ENCODE measurements at places on chromosomes 6 and 20.

DNA sequence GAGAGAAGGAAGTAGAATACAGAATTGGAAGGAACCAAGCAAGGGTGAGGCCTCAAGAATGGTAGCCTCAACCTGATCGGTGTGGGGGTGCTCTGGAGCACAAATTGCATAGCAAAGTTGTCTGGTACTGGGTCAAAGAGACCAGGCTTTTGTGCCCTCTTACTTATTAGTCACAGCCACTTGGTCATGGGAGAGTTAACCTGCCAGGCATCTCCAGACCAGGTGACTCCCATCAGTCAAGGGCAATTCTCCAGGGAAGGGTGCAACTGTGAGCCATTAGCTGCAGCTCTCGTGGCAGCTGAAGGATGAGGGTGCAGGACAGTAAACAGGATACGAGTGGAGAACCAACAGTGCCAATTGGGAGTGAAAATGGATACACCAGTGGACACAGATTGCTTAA, 47.7 kb upstream of the PLCB4 start:
- no peak for DNase-seq

DNA sequence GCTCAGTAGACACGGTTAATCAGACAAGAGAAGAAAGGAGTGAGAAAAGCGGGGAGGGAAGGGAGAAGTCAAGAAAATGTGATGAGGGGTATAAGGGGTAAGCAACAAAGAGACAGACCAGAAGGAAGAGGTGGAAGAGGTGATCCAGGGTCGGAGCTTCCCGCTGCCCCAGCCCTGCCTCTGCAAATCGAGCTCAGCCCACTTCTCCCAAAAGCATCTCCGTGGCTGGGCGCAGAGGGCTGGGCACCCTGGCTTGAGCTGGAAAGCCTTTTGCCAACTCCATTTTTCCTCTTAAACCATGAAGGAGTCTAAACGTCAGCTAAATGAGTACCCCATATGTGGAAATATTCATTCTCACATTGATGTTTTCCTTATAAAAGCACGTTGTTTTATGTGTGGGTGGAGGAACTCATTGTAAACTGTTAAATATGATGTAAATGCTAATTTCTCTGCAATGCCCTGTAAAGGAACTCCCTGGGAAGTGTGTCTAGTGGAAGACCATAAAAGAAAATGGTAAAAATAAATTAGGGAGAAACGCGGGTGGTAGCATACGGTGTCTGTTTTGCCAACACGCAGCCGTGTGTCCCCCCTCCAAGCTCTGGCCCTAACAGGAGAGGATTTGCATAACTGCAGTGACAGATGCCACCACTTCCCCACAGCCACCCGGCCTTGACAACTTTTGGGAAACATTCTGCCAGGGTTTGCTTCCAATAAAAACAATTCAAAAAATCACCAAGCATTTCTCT, 55.2 kb upstream of the MAFB start:
- no peak for DNase-seq

- no peak for DNase-seq
Measured at GRCh38 chr20:35319871-35320197, 27.6 kb upstream of the FAM83C start.

DNA sequence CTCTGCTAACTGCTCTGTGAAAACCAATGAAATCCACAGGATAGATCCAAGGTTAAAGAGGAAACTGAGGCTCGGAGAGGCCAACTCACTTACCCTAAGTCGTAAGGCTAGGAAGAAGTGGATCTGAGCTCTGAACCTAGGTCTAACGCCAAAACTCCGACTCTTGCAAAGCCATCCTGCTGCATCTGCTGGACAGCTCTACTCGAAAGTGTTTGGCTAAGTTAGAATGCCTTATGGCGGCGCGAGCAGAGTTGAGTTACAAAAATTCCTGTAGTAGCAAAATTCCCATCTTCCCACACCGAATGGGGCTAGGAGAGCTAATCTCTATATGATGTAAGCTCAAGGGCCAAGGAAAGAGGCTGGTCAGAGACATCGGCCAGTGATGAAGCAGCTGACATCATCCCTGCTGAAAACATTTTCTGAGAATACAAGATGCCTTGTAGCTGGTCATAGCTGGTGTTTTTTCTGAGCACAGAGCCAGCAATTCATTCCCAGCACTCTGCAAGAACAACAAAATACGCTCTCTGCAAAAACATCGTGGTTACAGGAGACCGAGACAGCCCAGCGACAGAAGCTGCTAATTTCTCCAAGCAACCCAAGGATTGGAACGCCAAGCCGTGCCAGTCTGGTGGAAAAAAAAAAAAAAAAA, 1.8 kb downstream of the SPATA2 start:
- no peak for DNase-seq

DNA sequence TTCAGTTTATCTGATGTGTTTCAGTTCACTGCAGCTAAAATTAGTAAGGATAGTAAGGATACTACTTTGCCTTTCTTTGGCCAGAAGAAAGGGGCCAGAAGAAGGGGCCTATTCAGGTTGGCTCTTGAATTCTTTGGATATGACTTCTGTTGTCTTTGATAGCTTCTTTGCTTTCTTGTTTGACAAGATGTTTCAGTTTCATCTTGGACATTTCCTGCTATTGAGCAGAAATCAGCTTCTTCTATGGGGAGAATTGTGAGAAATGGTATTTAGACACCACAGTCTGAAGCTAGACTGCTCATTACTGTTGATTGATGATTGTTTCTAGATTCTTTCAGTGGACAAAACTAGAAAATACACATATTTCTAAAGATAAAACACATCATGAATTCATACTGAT, 23.2 kb downstream of the L3MBTL3 start:
- DNase-seq = no peak

- no peak for DNase-seq
Measured at GRCh38 chr20:31572042-31572700, 32.9 kb upstream of the ID1 start.

DNA sequence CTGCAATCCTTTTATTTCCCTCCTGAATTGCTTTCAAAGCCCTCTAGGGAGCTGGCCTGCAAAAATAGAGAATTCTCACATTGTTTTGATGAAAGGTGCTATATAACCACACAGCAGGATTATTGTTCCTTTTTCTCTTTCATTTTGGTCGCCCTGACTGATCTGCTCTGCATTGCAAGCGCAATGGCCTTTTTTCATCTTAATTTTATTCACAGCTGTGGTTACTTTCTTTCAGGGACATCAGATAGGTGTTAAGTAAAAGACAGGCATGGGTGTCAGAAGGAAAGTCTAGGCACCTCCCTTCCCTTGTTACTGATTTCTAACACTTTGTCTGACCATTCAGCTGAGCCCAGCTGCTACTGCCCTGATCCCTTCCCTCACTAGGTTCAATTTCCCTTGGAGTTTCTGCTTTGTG, 850.5 kb upstream of the MAP3K7 start:
- DNase-seq = no peak

GRCh38 chr6:83083476-83083875, 16.0 kb downstream of the DOP1A start:
- no peak for DNase-seq

DNA sequence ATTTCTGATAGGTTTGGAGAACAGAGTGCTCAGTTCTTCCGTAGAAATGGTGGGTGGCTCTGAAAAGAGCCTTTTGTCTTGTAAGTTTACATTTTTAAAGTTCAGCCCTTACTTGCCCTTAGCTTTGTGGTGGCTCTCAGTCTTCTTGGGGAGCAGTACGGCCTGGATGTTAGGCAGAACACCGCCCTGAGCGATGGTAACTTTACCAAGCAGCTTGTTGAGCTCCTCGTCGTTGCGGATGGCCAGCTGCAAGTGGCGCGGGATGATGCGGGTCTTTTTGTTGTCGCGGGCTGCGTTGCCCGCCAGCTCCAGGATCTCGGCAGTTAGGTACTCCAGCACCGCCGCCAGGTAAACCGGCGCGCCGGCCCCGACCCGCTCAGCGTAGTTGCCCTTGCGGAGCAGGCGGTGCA, 19.5 kb downstream of the OR2B2 start:
- no peak for DNase-seq

DNA sequence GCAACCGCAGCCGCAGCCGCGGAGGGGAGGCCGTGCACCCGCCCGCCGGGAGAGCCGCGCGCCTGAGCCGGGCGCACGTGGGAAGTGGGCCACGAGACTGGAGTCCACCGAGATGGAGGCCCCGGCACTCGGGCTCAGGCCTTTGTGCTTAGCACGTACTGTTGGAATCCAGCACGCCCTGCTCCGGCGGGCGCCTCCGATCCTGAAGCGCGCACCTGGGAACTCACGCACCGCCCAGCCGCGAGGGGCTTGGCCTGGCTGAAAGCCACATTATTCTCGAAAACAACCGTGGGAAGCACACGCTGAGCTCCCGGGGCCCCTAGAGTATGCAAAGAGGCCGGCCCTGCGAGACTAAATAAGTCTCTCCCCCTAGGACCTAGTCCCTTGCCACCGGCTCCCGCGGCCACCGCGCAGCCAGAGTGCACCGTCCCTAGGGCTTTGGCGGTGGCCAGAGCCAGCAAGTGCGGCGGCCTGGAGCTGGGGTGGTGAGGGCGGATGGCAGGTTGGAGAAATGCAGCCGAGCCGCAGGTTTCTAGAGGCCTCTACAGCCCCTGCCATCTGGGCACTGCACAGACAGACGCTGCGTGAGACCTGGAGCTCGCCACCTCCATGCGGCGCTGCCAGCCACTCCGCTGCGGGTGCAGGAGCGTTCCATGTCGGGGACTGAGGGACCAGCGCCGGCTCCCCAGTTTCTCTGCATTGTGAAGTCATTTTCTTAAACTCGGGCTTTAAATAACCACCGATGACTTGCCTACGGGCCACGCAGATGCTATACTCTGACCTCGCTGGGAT, 42.0 kb upstream of the LY86 start:
- DNase-seq = peak; percentile 73

GRCh38 chr6:107214655-107215054, 99.3 kb upstream of the BEND3 start:
- DNase-seq = no peak

DNA sequence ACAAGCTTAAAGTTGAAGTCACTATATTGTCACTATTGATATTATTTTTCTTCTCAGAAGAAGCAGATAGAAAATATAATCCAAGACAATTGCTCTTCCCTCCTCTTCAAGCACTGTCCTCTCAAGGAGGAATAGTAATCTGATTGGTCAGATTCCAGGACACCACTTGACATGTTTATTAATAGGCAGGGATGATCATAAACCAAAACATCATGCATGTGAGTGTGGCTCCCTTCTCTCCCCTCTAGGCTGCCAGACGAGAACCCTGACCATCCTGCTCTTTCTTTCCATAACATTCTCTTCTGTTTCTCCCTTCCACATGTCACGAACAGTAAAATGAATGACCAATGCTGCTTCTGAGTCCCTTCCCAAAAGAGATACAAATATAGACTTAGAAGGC, 7.5 kb downstream of the ATG5 start:
- no peak for DNase-seq

- no peak for DNase-seq
Measured at GRCh38 chr6:159788276-159788675, 1.1 kb downstream of the TCP1 start.

- DNase-seq = no peak
Measured at GRCh38 chr6:108895571-108895970, 47.3 kb downstream of the ARMC2 start.

DNA sequence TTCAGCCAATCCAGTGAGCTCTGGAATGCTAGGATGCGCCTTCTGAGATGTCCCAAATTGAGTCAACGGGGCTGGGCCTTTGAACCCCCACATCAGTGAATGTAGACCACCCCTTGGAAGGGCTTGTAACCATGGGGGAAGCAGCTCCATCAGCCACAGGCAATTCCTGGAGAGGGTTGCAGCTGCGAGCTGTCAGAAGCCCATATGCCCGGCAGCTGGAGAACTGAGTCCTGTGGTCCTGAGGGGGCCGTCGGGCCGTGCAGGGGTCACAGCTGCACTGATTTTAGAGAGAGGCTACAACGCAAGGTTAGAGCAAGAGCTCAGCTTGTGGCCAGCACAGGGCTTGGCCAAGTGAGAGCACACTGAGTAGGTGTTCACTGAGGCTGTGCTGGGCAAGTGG, 121.3 kb downstream of the TOX2 start:
- DNase-seq = peak; percentile 55

GRCh38 chr20:11271319-11271718, 597.5 kb upstream of the JAG1 start:
- no peak for DNase-seq

DNA sequence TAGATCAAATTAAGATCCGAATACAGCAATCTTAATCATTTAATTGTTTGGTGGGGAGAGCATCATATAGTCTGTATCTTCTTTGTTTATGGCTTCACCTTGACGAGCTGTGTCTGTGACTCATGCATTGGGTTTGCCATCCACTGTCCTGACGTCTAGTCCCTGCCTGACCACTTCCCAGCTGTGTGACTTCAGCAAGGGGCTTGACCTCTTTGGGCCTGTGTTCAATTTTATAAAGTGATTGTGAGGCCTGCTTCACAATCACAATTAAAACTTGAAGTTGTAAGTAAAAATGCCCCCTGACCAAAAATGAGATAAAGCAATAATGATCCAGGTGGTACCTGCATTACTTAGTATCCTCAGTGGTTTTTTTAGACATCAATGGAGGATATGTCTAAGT, 209.2 kb downstream of the ZNF217 start:
- no peak for DNase-seq

- no peak for DNase-seq
Measured at GRCh38 chr20:36447101-36447500, 94.2 kb upstream of the MYL9 start.

All from type B pancreatic cell (in vitro differentiated cells).